Stimulated activated CD4-positive, alpha-beta T cell treated with anti-CD3 and anti-CD28 coated beads, Interleukin-1b, Interleukin-23, amount 100 ng/mL, for 1 hour (primary cell): ENCODE measurements at places on chromosomes 5 and 9.

DNA sequence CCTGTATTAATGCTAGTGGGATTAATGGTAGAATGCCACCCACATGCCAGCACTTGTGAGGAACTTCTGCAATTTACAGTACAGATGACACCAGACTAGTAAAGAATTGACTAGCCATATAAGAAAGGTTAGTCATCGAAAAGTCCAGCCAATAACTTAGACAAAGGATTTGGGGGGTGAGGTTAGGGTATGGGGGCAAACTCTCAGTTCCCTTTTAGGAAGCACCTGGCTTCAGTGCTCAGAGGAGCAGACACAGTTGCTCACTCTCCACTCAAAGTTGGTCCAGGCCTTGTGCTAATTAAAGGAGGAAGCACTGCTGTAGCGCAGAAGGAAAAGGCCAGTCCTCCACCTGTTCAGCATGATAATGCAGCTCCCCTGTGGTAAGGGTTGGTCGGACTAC lies 25.2 kb downstream of the TGFBR1 start:
- DNase-seq = no peak

GRCh38 chr9:99023231-99023630 lies 79.5 kb downstream of the COL15A1 start:
- no peak for DNase-seq

- no peak for DNase-seq
These were observed 176.0 kb downstream of the MSX2 start for GRCh38 chr5:174900240-174900865.

GRCh38 chr5:26482076-26482809 lies 556.1 kb downstream of the CDH9 start:
- DNase-seq = no peak

DNA sequence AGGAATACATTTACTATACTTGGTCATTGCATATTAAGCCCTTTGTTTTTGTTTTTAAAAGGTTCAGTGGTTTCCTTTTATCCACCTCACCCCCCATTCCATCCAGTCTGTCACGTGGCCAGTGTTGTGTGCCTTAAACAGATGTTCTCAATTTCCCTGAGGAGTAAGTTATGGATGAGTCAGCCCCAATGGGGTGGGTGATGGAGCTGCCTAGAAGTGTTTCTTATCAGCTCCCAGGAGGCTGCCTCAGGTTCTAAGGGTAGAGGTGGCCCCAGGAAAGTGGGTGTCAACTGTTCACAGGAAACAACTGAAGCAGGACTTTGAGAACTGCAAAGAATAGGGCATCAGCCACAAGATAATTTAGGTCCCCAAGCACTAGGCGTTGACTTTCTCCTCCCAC lies 41.1 kb downstream of the ACTBL2 start:
- DNase-seq = no peak

- no peak for DNase-seq
These were observed 420.6 kb upstream of the TYRP1 start for GRCh38 chr9:12272471-12273120.

DNA sequence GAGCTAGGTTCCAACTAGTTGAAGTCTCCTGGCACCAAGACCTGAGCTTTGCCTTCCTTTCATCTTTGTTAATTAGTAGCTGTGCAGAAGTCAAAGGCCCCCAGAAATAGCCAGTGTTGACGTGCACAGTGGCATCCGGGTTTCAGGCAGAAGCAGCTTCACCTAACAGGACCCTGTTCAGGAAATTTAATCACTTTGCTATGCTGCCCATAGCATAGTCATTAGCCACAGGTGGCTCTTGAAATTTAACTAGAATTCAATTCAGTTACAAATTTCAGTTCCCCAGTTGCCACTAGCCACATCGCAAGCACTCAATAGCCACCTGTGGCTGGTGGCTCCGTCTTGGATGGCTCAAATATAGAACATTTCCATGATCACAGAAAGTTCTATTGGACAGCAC lies 179.1 kb downstream of the GOLPH3 start:
- no peak for DNase-seq

DNA sequence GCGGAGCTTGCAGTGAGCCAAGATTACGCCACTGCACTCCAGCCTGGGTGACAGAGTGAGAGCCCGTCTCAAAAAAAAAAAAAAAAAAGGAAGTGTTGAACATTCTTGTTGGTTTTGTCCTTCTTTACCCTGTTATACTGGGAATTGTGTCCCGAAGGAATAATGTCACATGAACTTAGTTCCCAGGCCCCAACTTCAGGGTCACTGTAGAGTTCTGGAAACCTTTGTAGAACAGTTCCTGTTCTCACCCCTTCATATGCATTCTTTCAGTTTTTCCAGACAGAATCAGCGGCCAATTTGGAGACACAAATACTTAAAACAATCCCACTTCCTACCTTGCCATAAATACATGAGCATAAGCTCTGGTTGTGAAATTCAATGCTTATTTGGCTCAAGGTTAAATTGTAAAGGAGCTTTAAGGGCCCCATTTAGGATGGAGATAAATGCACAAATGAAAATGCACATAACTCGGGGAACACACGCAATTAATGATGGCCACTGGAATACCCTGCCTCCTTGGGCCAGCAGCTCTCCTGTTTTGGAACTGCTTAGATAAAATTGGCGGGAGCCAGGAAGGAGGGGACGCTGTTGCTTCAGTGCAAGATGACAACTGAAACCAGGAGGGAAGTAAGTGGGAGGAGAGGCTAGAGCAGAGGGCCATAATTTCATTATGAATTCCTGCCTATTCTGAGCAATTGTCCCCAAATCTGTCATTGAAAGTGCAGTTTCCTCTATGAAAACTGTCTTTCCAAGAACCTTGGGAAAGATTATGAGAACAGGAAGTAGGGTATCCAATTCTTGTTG lies 153.7 kb downstream of the FGF1 start:
- no peak for DNase-seq

DNA sequence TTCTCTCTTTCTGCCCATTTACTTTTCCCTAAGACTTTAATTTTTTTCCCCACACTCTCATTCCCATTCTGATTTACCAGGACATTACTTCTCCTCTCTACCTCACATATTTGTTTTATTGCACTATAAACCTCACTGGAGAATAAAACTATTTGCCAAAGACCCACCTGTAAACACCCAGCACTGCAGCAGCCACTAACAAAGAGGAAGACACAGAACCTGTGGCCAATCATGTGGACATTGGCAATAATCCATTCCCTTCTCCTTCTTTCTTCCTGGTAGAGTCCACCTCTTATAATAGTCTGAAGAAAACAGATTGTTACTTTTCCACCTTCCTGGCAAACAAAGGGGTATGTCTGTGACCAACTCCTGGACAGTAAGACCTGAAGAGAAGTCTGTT lies 8.3 kb upstream of the THBS4 start:
- no peak for DNase-seq

- DNase-seq = no peak
These were observed 1.5 kb downstream of the LTC4S start for GRCh38 chr5:179795049-179795862.

- DNase-seq = no peak
These were observed 102.1 kb downstream of the FANCC start for GRCh38 chr9:95215336-95215898.

GRCh38 chr9:8895861-8896224 lies 1096.3 kb upstream of the DMAC1 start:
- DNase-seq = no peak
